Stomach (tissue), 19 donors: ENCODE measurements at places on chromosomes 2 and 18. TPM values are rescaled to one million over a fixed set of nuclear protein-coding genes. Genes with fewer than 3 reads are reported as not detected.

Gene KIF3C
- 2.4 TPM for polyA plus RNA-seq

Gene DOCK10
- 1.6 TPM for polyA plus RNA-seq

Gene DHRS9
- 2.5 TPM for polyA plus RNA-seq

Gene SCN3A
- polyA plus RNA-seq: 0.31 TPM

Gene SNRPD1
- 27.4 TPM for polyA plus RNA-seq

Gene CD207
- 0.46 TPM for polyA plus RNA-seq

Gene ANKRD53
- polyA plus RNA-seq: 1.3 TPM

Gene ZNF892
- not detected for polyA plus RNA-seq

Gene ANKRD30B
- polyA plus RNA-seq: 0.10 TPM

Gene SMYD1
- 0.48 TPM for polyA plus RNA-seq

Gene CTLA4
- polyA plus RNA-seq: 1.1 TPM

Gene PELI1
- polyA plus RNA-seq: 6.9 TPM
